ENCODE measurements at places on chromosomes 16 and 17. TPM values are rescaled to one million over a fixed set of nuclear protein-coding genes. Genes with fewer than 3 reads are reported as not detected.

C17orf78 gene
- total RNA-seq: not detected

SLFN13 gene
- total RNA-seq: 9.8 TPM

KRTAP2-3 gene
- total RNA-seq: not detected

TNFSF13 gene
- 10.2 TPM for total RNA-seq

LRRC45 gene
- total RNA-seq: 10.9 TPM

LRRC46 gene
- 0.35 TPM for total RNA-seq

GAS2L2 gene
- total RNA-seq: 0.06 TPM

KRT24 gene
- total RNA-seq: not detected

MYH13 gene
- total RNA-seq: 0.18 TPM
